ENCODE measurements at places on chromosomes 16 and 17.

DNA sequence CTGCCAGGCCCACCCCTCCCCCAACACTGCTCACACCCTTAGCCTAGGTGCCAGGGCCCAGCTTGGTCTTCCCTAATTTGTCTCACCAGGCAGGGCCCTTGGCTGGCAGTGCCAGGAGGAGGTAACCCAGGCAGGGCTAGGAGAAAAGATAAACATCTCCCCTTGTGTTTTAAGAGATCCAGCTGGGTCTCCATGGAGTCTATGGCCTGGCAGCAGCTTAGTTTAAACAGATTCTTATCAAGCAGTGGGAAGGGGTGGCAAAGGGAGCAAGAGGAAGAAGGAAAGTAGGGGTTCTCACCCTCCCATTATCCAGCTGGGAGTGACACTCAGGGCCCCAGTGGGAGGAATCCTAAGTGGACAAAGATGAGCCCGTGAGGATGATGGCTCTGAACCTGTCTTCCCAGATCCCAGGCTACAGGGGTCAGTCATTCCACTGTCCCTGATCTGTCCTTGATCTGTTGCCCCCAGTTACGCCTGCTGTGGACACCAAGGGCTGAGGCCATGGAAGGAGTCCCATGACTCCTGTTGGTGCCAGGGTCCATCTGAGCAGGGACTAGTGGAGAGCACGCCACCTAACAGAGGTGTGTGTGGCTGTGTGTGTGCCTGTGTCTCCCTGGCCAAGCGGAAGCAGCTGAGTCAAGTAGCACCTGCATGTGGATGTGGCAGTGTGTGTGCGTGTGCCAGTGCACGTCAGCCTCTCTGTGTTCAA, 47.4 kb upstream of the MEIOC start:
- no peak for DNase-seq

GRCh38 chr17:4539025-4539424, 16.2 kb downstream of the MYBBP1A start:
- no peak for DNase-seq

DNA sequence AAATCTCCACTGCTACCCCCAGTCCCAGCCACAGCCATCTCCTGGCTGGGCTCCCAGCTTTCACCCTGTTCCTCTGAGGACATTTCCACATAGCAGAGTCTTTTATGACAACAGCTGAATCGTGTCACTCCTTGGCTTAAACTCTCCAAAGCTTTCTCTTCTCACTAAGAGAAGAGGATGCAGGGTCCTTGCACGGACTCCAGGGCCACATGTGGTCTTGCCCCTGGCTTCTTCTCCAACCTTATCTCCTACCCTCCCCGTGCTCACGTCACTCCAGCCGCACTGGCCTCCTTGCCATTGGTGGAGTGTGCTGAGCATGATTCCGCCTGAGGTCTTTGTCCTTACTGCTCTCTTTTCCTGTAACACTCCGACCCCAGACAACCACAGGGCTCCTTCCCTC, 39.9 kb upstream of the CCDC182 start:
- no peak for DNase-seq

- DNase-seq = no peak
Observed at GRCh38 chr17:44362949-44363612, 572 bp downstream of the FAM171A2 start.

DNA sequence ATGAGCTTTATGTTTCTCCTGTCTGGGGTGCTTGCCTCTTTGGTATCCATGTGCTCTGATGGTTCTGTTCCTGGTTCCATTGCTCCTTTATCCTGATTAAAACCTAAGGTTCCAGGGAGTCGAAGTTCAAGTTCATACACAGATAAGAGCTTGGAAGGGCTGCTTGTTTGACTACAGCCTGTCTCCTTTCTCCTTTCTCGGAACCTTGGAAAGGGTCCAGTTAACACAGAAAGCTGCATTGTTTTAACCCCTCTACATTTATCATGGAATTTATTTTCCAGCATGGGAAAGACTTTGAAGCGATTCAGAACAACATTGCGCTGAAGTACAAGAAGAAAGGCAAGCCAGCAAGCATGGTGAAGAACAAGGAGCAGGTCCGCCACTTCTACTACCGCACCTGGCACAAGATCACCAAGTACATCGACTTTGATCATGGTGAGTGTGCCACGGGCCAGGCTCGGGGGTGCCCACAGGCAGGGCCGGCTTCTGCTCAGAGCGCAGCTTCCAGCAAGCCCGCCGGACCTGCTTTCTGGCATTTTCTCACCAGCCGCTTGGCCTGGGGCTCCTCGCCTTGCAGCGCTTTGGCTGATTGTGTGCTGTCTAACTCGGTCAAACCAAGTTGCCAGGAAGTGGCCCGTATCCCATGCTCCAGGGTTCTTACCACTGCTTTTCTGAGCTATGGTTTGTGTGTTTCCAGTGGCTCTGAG, 19.9 kb downstream of the CRAMP1 start:
- no peak for DNase-seq

DNA sequence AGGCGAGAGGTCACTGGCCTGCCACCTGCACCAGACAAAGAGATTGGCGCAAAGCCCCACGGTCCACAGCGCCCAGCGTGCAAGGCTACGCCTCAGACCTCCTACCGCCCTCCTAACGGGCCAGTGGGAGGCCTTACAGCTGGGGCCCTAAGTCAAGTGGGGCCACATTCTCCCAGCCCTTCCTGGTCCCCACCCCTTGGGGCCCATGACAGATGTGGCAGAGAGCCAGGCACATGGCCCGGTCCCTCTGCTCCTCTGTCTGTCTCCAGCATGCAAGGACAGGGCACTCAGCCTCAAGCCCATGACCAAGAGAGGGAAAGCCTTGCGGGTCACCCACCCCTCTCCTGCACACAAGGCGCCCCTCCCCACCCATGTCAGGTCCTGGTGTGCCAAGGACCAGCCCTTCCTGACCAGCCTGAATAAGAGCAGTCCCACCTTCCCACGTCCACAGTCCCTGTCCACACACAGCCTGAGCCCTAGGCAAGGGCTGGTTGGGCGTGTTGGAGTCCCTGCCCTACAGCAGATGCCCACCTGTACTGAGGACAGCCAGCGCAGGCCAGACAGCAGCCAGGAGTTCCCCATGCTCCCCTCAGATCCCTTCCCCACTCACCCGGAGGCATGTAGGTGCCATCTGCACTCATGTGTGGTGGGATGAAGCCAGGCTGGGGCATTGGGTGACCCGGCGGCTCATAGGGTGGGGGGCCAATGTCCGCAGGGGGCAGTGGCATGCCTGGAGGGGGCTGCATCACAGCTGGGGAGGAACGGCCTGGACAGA, 25.3 kb downstream of the CDIP1 start:
- DNase-seq = no peak

DNA sequence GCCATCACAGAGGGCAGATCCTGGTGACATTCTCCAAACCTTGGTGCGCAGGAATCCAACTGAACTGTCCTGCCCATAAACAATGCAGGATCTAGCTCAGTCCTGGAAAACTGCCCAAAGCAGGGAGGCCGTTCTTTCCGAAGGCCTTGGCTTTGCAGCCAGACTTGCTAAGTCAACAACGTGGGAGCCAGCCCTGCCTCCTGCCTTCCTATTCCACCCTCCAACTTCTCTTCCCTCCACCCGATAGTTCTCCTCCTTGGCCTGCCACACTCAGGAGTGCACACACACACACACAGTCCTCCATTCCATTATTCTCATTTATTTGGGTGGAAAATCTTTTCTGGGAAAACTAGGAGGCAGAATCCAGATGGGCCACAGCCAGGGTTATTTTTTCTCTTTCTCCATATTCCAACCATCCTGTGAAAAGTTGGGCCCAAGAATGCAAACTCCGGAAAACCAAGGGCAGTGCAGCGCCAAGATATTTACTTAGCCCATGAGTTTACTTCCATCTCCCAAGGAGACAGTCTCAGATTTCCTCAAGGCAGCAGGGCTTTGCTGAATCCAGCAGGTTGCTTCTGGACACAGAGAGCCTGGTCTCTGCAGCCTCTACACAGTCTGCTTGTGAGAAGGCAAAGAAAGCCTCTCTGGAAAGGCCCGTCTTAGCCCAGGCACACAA, 15.8 kb downstream of the COPRS start:
- DNase-seq = no peak

DNA sequence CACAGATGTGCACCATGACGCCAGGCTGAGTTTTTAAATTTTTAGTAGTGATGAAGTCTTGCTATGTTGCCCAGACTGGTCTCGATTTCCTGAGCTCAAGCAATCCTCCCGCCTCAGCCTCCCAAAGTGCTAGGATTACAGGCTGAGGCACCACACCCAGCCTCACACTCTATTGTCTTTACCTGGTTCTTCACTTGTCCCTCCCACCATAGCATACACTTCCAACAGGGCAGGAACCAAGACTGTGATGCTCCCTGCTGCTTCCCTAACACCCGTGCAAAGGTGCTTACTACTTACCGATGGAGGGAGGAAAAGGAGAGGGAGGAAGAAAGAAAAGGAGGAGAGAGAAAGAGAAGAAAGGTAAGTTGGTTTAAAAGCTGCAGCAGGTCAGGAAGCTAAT, 41.4 kb upstream of the MEIOC start:
- DNase-seq = no peak

- DNase-seq = no peak
Observed at GRCh38 chr17:46157443-46158062, 35.7 kb downstream of the KANSL1 start.

DNA sequence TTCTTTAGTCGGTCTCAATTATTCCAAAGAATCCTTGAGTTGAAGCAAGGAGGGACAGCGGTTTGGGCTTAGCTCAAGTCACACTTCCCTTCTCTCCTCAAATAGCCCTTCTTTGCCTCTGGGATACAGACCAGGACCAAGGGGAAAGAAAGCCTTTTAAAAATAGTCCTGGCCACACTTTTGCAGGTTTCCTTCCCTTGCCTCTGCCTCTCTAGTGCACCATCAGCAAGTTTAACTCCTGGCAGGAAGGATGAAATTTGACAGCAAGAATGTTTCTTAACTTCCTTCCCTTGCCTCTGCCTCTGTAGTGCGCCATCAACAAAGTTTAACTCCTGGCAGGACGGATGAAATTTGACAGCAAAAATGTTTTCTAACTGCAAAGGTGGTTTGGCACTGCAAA, 7.2 kb upstream of the G6PC1 start:
- no peak for DNase-seq

DNA sequence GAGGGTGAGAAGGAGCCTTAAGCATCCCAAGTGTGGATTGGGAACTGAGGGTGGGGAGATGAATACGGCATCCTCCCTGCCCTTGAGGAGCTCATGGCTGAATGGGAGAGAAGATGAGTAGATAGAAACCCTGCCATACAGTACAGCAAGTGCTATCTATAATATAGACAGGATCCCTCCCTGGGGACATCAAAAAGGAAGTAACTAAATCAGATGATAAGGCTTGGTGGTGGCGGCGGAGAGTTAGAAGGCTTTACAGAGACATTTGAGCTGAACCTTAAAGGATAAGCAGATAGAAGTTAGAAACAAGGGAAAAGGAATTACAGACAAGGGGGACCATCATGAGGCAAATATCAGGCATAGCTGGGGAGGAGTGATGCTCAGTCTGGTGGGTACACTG, 67.5 kb upstream of the TMEM132E start:
- DNase-seq = no peak
